COR-L47 (cell line): ENCODE measurements at places on chromosomes 4 and X.

DNA sequence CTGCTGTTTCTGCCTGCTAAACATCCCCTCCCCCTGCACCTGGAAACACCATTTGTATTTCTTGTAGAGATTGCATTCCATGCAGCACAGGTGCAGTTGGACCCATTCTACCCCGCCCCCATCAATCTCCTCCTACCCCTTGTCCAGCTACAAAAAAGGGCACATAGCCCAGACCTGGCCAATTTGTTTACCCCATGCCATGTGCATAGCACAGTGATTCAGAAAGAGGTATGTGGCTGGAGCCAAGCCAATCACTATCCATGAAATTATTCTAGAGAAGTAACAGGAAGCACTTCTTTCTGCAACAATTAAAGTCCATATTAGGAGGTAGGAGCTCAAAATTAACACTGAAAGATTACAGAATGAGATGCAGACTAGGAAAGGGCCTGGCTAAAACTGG, 20.2 kb upstream of the TMEM184C start:
- peak; percentile 43 for DNase-seq

- DNase-seq = peak; percentile 75
Observed at GRCh38 chr4:128812442-128813235, 3.1 kb downstream of the JADE1 start.

DNA sequence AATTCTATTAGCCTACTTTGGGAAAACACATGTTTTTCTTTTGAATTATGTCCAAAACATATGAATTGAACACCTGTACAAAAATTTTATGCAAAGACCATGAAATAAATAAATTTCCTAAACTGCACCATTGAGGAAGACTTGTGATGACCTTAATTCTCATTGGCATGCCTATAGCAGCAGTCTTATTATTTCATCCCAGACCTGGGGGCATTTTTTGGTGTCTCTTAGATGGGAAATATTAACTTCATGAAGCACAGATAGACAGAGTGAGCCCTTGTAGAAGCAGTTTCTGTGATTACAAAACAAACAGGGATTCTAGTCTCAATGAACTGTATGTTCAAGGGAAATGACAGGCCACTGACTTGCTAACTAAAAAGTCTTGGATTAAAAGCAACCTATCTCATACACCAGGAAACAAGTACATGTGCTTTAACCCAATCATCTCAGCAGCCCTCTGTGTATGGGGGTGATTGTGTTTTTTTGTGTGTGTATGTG, 32.0 kb upstream of the HPGD start:
- DNase-seq = no peak

DNA sequence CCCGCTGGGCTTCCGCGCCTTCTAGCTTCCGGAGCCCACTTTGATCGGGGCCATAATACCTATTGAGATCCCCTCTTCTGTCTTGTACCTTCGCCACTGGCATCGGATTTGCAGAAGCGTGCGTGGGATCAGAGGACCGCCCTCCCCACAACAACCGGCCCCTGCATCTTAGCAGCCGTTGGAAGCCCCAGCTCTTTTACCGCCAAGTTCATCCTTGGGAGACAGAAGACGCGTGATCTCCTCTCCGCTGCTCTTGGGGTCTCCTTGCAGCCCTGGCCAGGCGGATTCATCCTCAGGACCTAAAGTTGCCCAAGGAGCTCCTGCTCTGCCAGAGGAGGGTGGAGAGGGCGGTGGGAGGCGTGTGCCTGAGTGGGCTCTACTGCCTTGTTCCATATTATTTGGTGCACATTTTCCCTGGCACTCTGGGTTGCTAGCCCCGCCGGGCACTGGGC, 1.6 kb downstream of the SLIT2 start:
- no peak for DNase-seq

GRCh38 chrX:25034889-25035288, 19.1 kb upstream of the ARX start:
- no peak for DNase-seq

GRCh38 chr4:25991340-25991739, 77.3 kb downstream of the SMIM20 start:
- DNase-seq = no peak

DNA sequence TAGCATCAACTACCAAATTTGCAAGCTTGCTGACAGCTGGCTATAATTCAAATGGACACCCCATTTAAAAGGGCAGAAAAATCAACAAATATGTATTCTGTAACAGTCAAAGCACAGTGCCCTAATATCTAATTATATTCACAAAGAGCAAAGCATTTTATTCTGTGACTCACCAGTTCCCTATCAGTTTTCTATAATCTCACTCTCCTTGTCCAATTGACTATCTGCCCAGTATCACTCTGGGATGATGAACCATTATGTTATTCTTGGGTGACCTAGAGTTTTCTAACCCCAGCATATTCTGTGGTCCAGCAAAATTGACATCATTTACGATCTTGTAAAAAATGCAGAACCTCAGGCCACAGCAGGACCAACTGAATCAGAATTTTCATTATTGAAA, 82.0 kb upstream of the FREM3 start:
- DNase-seq = no peak

- no peak for DNase-seq
Observed at GRCh38 chrX:11446336-11446735, 153.1 kb downstream of the AMELX start.

DNA sequence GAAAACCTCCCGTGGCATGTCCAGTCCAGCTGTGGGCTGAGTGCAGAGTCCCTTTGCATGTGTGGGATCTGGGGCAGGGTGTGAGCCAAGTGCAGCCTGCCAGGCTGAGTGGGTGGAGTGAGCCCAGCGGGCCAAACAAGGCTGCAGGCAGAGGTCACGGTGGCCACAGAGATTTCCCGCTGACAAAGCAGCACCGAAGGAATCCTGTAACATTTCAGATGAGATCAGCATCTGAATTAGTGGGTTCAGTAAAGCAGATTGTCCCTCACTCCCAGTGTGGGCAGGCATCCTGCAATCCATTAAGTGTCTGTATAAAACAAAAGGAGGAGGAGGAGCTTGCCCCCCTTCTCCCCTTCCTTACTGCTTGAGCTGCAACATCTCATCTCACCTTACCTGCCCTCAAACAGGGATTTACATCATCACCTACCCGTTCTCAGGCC, 324.4 kb downstream of the FAT4 start:
- no peak for DNase-seq

- DNase-seq = no peak
Observed at GRCh38 chr4:112807083-112807482, 170.1 kb downstream of the LARP7 start.

- DNase-seq = no peak
Observed at GRCh38 chrX:68762766-68763165, 66.1 kb upstream of the EFNB1 start.

DNA sequence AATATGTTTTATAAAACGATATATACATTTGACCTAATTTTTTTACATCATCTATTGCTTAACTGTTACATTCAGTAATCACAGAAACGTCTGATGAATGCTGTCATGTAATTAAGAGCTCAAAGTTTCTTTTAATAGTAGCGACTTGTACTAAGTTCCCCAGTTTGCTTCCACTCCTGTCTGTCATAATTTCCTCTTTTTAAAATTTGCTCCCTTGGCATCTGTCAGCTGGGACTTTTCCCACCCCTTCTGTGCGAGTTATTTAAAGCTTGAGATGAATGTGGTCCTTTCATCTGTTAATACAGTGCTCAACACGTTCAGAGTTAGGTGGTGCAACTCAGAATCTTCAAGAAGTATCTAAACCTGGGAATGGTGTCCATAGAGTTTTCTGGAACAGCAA, 1.2 kb downstream of the RAP1GDS1 start:
- DNase-seq = no peak

DNA sequence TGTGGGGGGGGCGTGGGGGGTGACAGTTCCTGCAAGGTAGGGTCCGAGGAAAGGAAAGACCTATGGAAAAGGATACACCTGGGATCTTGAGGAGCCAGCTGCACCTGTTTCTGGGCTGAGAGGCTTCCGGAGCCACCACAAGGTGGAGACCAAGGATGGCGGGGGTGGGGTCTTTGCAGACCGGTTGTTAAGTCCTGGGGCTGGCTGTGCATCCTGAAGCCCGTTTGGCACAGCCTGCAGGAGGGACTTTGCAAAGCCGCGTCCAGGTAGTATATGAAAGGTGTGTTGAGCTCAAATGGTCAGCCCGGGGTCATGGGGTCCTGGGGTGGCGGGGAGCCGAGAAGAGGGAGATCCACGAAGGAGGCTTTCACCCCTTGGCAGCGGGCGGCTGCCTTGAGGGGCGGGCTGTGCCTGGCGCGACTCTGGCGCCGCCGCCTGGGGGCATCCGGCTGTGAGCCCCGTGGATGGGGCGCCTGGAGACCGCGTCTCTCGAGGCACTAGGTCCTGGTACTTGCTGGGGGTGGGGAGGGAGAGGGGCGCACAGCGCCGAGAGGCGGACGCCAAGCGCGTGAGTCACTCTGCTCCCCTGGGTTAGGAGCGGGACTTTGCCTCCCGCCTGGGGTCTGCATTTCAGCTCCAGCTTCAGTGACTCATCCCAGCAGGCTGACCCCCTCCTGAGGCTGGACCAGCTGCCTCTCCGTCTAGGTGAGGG, 58.2 kb upstream of the DYNLT3 start:
- peak; percentile 46 for DNase-seq

GRCh38 chr4:99968330-99968729, 18.3 kb upstream of the H2AZ1 start:
- DNase-seq = no peak

DNA sequence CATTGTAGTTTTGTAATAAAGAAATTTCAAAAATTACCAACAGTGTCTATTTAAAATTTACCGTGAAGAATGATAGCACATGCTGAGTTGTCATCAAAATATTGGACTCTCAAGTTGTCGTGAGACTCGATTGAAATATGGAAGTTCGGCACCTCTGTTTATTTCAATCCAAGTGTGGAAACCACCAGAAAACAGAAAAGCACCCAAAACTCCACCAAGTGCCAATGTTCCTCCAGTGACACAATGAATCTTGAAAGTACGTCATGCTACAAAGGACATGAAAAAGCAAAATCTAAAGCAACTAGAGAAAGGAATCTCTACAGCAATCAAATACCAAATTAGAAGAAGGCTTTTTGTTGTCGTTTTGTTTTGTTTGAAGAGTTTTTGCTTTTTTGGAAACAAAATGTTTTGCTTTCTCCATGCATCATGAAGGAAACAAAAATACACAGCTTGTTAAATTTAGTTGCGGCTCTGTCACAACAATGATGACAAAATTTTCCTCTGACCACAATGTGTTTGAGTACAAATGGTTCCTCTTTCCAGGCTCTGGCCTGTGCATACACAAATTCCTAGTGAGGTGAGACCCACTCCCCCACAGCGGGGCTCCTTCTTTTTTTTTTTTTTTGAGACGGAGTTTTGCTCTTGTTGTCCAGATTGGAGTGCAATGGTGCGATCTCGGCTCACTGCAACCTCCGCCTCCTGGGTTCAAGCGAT, 9.6 kb upstream of the IL13RA1 start:
- no peak for DNase-seq

- no peak for DNase-seq
Observed at GRCh38 chr4:144582975-144583374, 63.0 kb upstream of the HHIP start.

DNA sequence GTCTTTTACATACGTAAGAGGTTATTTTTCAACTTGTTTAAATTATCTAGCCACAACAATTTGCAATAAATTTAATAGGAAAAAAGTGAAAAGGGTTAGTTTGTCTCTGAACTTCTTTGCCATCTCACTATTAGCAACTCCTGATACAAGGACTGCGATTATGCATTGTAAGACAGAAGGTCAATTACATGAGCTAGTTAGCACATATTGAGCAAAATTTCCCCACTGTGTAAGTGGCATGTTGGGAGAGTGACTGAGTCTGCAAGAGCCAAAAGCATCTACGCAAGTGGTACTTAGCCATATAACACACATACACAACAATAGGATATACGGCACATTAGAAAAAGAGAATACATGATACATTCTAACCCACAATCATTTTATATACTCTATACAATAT, 927.2 kb downstream of the STPG2 start:
- no peak for DNase-seq
